Mucosa of gallbladder (tissue), 1 donor: ENCODE measurements at places on chromosomes 12 and 14. TPM values are rescaled to one million over a fixed set of nuclear protein-coding genes. Genes with fewer than 3 reads are reported as not detected.

GRCh38 chr12:72191761-72192160 is 80.4 kb upstream of the TRHDE start:
- DNase-seq: no peak

GRCh38 chr12:77847060-77847541 is 16.4 kb downstream of the NAV3 start:
- DNase-seq: no peak

DNA sequence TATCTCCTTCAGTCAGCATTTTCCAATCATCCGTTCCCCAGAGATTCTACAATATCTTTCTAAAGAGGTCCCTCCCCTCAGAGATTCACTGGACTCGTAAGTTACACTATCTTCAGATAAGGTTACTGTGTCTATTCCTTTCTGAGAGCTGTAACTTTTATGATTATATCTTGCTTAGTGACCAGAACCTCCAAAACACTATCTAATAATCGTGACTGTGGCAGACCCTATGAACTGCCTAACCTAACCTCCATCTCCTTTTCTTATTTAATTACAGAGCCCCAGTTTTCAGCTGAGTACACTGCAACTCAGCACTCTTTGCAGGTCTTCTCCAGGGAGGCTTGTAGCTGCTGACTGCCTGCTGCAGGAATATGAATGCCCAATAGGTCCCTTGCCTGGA is 38.5 kb upstream of the CHGA start:
- DNase-seq: no peak

- DNase-seq: no peak
Observed at GRCh38 chr14:99666533-99666932, 17.6 kb upstream of the CYP46A1 start.

- peak; percentile 9 for DNase-seq
Observed at GRCh38 chr14:104444159-104445030, 135.2 kb upstream of the C14orf180 start.

DNA sequence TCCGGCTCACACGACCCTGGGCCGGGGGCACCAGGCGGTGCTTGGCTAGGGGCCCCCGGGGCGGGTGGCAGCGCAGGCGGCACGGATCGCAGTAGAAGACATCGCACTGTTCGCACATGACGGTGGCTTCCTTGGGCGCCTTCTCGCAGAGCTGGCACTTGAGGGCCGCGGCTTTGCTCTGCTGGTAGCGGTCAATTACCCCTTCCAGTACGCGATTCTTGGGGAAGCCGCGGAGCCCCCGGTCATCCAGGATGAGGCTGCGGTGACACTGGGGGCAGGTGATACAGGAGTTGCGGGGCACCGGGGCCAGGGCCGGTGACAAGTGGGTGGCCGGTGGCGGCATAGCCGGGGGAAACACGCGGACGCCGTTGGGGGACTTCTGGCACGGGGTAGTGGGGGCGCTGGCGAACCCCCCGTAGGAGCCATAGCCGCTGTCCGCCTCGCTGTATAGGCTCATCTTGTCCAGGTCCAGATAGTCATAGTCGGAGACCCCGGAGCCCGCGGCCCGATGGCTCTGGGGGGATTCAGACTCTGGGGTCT is 553 bp downstream of the TRIM9 start:
- DNase-seq: no peak

The GPR137C gene
- total RNA-seq: 0.86 TPM

The IRAK3 gene
- 7.1 TPM for total RNA-seq
